SIG-M5 (cell line): ENCODE measurements at places on chromosomes 3 and 15.

DNA sequence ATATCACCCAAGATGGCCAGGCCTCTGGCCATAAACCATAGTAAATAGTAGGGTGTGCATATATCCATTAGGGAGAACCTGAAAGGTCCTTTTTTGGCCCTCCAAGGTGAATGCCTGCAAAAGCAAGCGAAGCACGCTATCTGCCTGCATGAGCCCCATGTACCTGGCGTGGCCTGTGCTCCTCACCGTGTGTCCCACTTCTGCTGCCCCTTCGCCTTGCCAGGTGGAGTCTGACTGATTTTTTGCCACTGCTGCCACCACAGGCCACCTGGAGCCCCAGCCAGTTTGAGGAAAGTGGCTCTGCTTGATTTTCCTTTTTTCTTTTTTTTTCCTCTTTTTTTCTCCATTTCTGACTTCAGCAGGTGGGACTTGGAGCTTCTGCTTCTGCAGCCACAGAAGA lies 139.7 kb downstream of the SNRPN start:
- DNase-seq: no peak

DNA sequence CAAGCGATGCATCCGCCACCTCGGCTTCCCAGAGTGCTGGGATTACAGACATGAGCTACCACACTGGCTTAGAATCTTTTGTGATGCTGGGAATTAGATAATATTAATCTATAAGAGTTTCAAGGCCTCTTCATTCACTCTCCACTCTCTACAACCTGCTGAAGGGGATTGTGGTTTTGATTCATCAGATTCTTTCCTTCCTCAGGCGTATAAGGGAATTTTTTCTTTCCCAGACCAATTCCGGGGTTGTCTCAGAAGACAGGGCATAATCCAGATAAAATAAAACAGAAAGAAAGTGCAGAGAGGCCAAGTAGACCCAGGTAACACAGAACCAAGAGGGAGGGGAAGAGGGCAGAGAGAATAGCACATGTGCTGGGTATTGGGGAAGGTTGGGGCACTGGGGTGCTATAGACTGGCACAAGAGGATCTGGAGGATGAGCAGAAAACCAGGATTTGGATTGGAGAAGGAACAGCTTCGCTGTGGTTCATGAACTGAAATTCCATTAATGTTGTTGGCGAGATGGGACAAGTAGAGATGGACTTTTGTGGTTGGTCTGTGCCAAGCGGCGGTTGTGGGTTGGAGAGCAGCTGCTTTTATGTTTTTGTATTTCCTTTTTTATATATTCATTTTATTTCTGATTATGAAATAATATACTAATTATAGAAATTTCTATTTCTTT lies 12.8 kb downstream of the ARL6IP5 start:
- DNase-seq: no peak

GRCh38 chr3:39130693-39131265 lies 22.6 kb downstream of the CSRNP1 start:
- no peak for DNase-seq

GRCh38 chr3:12985148-12985547 lies 88.1 kb downstream of the IQSEC1 start:
- no peak for DNase-seq

- peak; percentile 49 for DNase-seq
Measured at GRCh38 chr3:195441992-195442572, 738 bp downstream of the ACAP2 start.

- no peak for DNase-seq
Measured at GRCh38 chr3:40451551-40451950, 5.6 kb upstream of the RPL14 start.

- DNase-seq: no peak
Measured at GRCh38 chr3:23096041-23096440, 107.1 kb upstream of the UBE2E2 start.

GRCh38 chr15:88440021-88440420 lies 27.2 kb downstream of the MRPL46 start:
- DNase-seq: no peak

GRCh38 chr15:72474466-72474911 lies 359 bp downstream of the ARIH1 start:
- no peak for DNase-seq

DNA sequence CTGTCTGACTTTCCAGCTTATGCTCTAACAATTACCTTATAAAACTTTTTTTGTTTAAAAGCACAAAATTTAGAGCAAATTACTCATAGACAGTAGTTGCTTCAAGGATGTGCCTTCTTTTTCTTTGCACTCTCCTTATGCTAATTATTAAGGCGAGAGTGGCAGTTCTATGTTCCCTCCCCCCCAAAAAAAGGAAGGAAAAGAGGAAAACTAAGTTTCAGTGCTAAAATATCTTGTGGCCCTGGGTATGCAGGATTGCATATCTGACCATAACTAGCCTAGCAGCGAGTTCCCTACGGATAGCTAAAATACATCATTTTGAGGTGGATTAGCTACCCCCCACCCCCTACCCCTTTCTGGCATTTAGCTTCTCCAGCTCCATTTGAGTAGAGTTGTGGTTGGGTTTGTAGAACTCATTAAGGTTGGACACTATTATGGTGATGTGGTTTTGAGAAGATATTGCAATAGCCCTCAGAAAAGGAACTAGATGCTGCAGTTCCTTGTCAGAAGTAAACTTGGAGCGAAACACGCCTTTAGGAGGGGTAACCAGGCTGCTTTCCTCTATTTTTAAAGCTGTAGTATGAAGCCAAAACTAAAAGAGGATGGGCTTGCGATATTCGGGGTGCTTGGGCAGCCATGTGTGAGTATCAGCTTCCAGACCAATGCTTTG lies 174.6 kb downstream of the AKAP13 start:
- peak; percentile 66 for DNase-seq
